ENCODE measurements at places on chromosomes 16 and 17.
A peak's percentile ranks its signal among the peaks of the same experiment; 100 is the strongest.

DNA sequence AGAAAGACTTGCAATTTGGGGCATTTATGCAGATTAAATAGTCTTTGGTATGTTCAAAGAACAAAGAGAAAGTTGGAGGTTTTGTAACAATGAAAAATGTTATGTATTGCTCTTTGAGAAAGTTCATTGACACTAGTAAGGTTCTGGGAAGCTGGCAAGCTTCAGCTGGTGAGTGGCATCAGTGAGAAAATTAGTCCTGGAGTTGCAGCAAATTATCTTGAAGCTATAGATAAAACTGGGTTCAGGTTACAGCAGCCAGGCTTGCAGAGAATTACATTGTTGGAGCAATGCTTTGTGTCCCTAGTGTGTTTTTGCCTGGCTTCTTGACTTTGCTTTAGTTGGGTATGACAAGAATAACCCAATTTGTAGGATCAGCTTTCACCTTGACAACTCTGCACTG lies 221.2 kb downstream of the CDH13 start:
- DNase-seq = no peak

- no peak for DNase-seq
Measured at GRCh38 chr17:34371405-34372100, 8.5 kb upstream of the CCL1 start.

- DNase-seq = peak; percentile 63
Measured at GRCh38 chr16:49876716-49877129, 20.8 kb upstream of the ZNF423 start.

- DNase-seq = no peak
Measured at GRCh38 chr17:73268582-73269328, 7.1 kb upstream of the CPSF4L start.

- no peak for DNase-seq
Measured at GRCh38 chr17:77455111-77455890, 314.5 kb downstream of the SEC14L1 start.

DNA sequence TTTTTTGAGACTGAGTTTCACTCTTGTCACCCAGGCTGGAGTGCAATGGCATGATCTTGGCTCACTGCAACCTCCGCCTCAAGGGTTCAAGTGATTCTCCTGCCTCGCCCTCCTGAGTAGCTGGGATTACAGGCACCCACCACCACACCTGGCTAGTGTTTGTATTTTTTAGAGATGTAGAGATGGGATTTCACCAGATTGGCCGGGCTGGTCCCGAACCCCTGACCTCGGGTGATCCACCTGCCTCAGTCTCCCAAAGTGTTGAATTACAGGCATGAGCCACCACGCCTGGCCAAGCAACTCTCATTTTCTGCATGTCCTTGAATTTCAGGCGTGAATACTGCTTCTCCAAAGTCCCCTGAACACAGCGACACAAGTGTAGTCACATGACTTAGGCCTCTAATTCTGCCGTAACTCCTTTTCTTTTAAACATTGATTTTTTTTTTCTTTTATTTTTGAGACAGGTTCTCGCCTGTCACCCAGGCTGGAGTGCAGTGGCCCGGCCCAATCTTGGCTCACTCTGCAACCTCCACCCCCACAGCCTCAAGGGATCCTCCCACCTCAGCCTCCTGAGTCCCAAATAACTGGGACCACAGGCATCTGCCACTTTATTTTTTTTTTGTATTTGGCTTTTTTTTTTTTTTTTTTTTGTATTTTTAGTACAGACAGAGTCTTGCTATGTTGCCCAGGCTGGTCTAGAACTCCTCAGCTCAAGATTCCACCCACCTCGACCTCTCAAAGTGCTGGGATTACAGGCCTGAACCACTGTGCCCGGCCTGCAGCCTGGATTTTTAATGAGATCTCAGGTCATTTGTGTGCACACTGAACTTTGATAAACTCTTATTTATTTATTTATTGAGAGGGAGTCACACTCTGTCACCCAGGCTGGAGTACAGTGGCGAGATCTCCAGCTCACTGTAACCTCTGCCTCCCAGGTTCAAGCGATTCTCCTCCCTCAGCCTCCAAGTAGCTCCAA lies 124.6 kb downstream of the KCNJ18 start:
- DNase-seq = no peak

GRCh38 chr16:75750528-75750927 lies 24.2 kb upstream of the CPHXL start:
- no peak for DNase-seq

GRCh38 chr16:1786242-1787055 lies 3.7 kb downstream of the NUBP2 start:
- no peak for DNase-seq

DNA sequence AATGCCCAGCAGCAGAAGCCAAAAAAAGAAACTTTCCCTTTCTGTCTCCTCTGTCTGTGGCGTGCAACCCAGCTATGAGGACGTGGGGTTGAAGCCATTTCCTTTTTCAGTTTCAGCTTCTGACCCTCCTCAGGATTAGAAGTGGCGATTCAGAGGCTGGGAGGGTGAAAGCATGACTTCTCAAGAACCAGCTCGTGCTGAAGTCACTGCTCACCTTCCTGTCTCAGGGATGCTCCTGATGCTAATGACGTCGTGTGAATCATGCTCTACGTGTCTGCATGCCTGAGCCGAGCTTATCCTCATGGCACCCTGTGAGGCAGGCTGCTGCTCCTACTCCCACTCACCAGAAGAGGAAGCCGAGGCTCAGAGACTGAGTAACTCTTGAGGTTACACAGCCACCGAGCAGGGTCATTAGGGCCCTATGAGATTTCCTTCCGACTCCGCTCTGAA lies 5.7 kb upstream of the LPO start:
- DNase-seq = no peak

DNA sequence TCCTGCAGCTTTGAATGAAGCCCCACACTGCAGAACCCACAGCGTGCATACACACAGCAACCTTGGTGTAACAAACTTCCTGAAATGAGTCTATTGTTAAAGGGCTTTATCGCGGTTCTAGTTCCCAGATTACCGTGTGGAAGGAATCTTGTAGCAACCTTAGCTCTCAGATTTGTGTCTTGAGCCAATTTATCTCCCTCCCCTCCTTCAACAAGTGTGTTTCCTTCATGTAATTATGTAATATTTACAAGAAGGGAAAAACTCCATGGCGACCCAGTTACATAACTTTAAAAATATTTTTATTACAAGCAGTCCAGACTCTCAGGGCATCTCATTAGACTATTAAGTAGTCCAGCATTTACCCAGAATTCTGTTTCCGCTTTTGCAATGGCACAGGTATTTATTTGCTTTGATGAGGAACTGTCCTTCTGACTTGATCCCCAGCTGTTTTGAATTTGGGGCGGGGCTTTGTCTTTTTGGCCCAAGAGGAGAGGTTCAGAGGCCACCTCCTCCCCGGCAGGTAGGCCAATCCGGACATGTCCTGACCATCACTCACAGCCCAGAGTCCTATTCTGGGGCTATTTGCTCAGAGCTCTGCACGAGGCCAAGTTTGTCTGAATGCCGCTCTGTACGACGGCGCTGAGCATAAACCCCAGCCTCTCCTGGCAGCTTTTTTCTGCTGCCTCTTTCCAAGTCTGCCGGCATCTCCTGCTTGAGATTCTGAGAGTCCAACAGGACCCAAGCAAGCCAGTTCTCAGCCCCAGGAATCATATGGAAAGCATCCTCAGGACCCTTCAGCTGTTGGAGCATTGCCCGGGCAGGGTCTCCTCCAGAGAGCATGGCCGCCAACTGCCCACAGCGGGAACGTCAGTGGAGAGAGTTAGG lies 35.6 kb downstream of the CLEC16A start:
- peak; percentile 66 for DNase-seq

- no peak for DNase-seq
Measured at GRCh38 chr17:51133365-51133764, 12.7 kb upstream of the SPAG9 start.

All from right lung (tissue), 10 donors.